NCI-H187 (cell line): ENCODE measurements at places on chromosomes 16 and 17.

GRCh38 chr16:61616088-61616487, 420.1 kb downstream of the CDH8 start:
- DNase-seq, result no peak

- no peak for DNase-seq
Observed at GRCh38 chr16:9647981-9648701, 534.1 kb downstream of the GRIN2A start.

GRCh38 chr16:11078812-11079459, 134.6 kb downstream of the CLEC16A start:
- DNase-seq, result no peak

- DNase-seq, result no peak
Observed at GRCh38 chr16:87034317-87034716, 282.9 kb downstream of the C16orf95 start.

DNA sequence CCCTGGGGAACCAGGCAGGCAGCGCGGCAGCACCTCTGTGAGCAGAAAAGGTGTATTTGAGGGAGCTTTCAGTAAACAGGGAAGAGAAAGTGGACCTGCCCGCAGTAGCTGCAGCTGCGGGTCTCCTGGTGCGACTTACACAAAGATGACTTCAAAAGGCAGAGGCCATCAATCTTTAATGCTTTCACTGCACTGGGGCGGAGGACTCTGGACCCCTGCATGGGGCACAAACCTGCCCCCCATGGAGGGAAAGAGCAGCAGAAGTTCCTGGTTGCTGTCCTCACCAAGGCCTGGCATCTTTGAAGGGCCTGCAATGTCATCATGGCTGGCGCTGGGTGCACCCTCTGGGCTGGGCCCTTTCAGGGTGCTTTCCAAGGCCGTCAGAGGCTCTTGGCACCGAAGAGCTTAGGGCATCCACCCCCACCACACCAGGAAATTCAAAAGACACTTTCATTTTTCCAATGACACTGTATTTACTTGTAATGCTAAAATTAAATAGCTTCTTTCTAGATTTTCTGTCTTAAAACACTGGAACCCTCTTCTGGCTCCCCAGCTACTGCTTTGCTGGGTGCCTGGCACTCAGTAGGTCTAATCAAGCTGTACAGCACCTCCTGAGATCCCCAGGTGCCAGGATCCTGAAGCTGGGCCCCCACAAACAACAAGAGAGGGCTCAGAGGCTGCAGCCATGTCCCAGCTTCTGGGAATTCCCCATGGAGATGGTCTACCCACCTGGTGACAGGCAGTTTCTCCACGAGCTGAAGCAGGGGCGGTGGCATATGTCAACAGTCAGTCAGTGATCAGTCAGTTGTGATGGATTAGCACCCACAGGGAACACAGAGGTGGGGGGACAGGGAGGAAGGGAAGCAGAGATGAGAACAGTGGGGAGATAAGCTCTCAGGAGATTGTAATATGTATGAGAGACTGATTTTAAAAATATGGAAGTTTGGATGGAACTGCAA, 2.1 kb upstream of the CACNG1 start:
- no peak for DNase-seq

- no peak for DNase-seq
Observed at GRCh38 chr16:67943619-67944504, at the start of gene LCAT. Gene LCAT, minus strand, starts transcription at chr16:67944120. Its CDS starts 19 bp downstream, at chr16:67944101.

- DNase-seq, result no peak
Observed at GRCh38 chr16:7653746-7654461, 321.3 kb downstream of the RBFOX1 start.

GRCh38 chr16:75836347-75837010, 110.2 kb upstream of the CPHXL start:
- DNase-seq, result no peak

DNA sequence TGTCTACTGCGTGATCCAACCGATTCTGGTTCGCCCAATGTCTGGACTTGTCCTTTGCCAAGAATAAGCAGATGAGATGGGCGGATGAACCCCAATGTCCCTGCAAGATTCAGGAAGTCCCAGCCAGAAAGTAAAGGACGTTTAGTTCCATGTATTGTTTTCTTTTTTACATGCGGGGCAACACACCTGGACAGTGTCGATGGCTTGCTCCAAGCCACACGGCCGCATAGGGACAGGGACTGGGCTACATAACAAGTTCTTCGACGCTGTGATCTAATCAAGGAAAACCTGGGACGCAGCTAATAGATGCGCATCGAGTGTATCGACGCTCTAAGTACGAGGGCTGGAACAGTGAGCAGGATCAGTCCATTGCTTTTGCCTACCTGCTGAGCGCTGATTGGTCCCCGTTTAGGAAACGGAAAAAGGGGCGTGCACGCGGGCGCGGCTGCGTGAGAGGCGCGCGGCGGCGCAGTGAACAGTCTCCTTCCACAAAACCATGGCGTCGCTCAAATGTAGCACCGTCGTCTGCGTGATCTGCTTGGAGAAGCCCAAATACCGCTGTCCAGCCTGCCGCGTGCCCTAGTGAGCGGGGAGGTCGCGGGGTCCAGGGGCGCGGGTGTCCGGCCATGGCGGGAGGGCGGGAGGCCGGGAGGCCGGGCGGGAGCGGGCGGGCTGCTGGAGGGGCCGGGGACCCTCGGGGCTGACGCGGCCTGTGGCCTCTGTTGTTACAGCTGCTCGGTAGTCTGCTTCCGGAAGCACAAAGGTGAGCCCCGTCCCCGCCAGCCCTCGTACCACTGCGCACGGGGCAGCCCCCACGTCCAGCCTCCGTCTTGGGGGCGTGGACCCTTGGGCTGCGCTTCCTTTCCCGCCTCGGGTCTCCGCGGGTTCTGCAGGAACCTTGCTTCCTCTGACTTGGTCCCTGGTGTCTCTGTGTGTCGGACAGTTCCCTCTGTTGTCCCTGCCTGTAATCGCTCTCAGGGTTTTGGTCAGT, at the start of gene ZNHIT3:
ZNHIT3 (plus strand) TSS at position 478 of the 991 bp plus-strand sequence; CDS start at position 497, 19 bp downstream.
- peak; percentile 85 for DNase-seq

- DNase-seq, result no peak
Observed at GRCh38 chr16:57092786-57093411, 516 bp downstream of the CPNE2 start.

- DNase-seq, result no peak
Observed at GRCh38 chr16:73064212-73064993, 16.5 kb upstream of the ZFHX3 start.

DNA sequence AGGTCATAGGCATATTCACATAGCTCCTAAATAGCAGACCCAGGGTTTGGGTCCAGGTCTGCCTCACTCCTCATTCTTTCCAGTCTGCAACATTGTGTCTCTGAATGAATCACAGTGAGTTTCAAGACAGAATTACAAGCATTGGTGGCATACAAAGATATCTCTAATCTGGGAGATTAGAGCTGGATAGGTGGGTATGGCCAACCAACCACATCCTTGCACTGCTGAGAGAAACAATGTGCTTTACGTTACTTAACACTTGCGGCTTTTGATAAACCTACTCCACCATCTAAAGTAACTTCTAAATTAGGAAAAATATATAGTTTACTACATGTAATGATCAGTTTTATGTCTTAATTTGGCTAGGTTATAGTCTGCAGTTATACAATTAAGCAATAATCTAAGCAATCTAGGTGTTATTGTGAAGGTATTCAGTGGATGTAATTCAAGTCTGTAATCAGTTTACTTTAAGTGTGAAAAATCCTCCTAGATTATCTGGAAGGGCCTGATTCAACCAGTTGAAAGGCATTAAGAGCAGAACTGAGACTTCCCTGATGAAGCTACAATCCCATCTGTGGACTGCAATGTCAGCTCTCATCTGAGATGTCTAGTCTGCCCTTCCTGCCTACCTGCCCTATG, 26.7 kb downstream of the CDH11 start:
- no peak for DNase-seq

- DNase-seq, result no peak
Observed at GRCh38 chr17:76416899-76417298, 32.5 kb downstream of the SPHK1 start.

GRCh38 chr17:71063127-71063526, 893.8 kb downstream of the KCNJ2 start:
- no peak for DNase-seq

- no peak for DNase-seq
Observed at GRCh38 chr17:64120159-64120810, 9.7 kb downstream of the ERN1 start.

DNA sequence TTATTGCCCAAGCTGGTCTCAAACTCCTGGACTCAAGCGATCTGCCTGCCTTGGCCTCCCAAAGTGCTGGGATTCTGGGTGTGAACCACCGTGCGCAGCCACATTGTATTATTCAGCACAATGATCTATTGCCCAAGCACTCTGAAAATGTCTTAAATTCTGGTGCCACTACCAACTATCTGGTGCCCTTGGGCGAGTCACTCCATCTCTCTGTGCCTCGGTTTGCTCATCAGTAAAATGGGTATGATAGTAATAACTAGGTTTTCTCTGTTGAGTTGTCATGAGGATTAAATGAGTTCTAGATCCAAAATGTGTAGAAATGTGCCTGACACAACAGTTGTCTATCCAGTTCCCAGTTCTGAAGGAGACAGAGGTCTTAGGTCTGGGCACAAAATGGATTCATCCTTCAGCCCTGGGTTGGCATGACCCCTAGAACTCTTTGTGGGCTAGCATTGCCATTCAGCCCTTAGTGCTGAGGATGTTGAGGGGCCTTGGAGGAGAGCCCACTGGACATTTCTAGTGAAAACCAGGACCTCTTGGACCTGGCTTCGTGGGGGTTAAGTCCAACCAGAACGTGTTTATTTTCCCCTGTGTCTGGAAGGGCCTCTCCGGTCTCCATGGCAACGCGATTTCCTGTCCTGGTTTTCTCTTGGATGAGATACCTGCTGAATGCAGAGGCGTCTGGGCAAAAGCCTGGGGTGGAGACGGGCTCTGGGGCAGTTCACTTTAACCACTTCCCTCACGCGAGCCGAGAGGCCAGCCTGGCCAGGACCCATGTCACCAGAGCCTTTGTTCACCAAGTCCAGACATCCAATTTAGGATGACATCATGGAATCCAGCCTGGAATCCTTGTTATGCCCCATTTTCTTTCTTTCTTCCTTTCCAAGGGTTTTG, 43.7 kb upstream of the TNRC6A start:
- DNase-seq, result no peak

DNA sequence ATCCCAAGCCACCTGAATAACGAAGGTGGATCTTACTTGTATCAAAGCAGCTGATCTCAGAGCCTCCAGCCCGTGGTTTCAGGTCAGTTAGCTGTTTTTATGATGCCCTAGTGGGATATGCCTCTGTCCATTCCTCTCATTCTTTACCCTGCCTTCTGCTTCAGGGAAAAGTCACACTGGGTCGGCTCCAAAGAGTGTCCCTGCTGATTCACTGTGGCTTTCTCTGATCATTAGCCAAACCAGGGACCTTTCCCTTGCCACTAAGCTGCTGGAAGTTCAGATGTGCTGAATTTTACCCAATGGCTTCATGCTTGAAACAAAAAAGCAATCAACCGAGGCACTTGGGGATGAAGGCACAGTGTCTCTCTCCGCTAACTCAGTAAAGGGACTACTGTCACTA, 170.2 kb upstream of the SALL1 start:
- DNase-seq, result no peak

DNA sequence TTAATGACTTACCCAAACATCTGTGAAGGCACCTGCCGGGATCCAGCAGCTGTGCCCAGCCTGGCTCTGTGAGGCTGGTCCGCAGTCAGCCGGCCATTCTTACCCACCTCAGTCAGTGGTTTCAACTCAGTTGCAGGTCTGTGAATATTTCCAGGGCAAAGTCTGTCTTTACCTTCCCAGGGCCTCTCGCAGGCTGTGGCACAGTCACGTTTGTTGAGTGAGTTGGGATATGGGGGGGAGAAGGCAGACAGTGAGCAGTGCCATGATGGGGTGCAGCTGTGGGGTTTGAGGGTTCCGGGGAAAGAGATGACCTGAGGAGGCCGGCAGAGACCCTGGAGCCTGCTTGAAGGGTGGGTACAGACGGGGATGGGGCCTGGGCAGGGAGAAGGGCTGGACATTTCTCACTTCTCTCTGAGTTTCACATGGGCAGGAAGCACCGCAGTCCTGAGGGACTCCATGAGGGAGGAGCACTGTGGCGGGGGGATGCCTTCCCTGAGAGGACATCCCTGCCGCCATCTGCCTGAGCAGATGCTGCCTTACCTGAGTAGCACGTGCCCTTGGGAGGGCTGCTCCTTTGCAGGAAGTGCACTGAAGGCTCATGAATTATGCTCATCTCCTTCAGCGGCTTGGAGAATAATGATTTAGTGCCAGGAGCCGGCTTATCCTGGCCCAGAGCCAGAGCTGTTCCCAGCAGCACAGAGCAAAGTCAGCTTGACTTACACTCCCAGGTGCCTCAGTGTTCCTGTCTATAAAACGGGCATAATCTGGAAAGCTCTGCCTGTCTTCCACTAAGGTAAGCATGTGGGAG, 48.1 kb downstream of the KSR1 start:
- no peak for DNase-seq

DNA sequence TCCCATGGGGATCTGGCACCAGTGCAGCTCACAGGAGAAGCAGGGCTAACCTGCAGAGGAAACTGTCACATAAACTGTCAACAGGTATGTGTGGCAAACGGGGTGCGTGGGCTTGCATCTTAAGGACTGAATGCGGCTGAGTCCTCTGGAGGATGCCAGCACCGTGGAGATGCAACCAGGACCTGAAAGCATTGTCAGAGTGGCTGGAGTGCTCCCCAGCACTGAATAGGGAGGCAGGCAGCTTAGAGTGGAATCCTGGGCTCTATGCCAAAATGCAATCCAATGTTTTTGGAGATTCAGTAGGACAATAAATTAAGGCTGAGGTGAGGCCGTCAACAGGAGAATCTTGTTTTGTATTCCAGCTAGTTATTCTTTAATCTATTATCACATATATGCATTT, 21.3 kb upstream of the SALL1 start:
- no peak for DNase-seq

DNA sequence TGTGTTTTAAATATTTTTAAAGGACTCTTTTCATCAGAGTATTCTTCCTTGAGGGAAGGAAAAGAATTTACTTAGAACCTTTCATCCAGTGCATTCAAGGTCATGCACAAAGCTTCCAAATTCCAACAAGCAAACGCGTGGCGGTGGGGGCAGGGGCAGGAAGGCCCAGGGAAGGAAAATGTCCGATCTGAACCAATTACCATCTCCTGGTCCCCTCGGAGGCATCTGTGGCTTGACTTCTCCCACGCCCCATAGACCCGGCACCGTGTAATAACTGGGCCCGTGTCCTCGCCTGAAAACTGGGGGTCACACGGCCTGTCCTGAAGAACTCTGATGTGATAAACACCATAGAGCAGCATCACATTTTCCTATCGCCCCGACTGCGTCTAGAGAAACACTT, 18.3 kb downstream of the MEAK7 start:
- no peak for DNase-seq

- DNase-seq, result no peak
Observed at GRCh38 chr16:4703906-4704305, 10.5 kb downstream of the NUDT16L1 start.
